ENCODE measurements at places on chromosomes 2 and 18.

DNA sequence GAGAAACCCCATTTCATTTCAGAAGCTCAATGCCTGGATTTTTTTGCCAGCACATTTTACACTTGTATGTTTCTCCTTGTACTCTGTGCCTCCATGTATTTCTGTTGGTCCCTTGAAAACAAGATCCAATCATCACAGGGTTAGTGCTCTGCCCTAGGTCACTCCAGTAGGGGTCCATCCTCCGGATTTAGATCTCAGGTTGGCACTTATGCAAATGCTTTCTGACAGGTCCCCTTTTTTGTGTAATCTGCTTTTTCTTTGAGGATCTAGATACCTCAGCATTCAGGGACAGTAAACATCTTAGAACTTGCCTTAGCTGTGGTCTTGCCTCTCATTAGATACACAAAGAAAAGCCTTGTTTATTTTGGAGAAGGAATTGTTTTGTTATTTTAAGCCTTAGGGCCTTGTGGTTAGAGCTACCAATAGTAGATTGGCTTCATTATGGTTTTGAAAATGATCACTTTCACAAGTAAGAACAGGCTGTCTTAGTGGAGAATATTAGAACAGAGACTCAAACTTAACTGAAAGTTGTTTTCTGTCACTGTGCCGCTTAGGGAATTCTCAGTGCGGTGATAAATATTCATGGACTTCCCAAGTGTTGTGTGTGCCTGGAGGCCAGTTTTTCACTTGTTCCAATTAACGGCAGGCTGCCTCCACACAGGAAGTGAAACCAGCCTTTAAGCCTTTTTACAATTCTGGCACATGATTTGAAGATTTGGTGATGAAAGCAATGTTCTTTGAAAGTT, 7.8 kb downstream of the MERTK start:
- DNase-seq: no peak

- DNase-seq: no peak
These were observed 17.6 kb upstream of the CHST9 start for GRCh38 chr18:27202741-27203140.

- DNase-seq: no peak
These were observed 2.2 kb downstream of the MYT1L start for GRCh38 chr2:2328848-2329247.

DNA sequence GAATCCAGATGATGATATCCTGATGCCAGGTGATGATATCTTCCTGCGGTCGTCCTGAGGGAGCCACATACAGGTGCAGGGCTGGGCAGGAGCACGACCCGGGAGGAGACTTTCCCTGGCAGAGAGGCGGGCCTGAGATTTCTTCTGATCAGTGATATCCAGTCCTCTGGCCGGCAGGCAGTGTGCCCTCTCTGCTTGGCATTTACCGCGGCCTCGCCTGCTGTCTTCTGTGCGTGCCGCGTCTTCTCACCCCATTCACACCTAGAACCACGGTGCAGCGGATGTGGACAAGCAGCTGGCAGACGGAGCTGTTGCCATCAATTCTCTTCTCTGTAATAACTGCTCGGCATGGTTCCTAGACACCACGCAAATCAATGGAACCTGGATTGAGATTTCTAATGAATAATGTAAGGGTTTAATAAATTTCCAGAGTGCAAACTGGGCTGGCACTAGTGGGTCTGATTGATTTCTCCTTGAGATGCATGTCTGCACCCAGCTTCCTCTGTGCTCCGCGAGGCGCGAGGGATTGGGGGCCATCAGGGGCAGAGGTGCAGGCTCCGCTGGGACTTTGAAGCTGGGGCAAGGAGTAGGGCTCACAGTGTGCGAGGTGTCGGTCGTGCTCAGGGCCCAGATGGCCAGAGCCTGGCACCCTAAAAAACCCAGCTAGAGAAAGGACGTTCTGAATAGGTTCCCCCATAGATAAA, 208.9 kb upstream of the HDAC4 start:
- DNase-seq: no peak

DNA sequence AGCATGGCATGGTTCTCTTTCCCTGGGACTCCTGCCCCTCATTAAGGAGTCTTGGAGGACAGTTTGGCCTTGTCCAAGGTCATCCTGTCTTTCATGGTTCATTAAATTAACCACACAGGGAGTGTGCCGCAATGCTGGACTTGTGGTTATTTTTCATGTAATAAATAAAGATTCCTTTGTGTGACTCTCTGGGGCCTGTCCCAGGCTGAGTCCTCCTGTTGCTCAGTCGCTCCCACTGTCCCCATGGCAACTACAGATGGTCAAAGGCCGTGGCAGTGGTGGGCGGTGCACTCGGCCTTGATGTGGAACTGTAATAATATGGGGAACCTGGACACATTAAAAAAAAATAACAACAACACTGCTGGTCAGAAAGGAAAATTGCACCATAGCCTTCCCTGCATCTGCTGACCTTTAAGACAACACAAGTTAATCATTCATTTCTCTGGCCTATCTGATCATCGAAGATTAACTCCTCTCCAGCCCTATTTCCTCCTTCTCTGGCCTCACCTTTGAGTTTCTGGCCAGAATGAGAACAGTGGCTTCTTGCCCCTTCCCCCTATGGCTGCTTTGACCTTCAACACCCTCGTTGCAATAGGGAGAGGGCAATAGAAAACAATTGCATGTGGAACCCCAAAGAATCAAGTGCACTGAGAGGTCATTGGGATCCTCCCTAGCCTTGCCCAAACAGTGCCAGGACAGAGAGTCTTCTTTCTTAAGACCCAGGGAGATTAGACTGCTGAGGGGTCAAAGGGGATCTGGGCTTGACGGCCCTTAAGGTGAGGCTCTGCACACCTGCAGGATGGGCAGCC, 44.7 kb downstream of the PSD4 start:
- DNase-seq: peak; percentile 63

Measured in spinal cord (tissue), 10 donors.